Lung (tissue), 17 donors: ENCODE measurements at places on chromosomes 3 and 15. TPM values are rescaled to one million over a fixed set of nuclear protein-coding genes. Genes with fewer than 3 reads are reported as not detected.

The ADAMTS9 gene
- 29.9 TPM for polyA plus RNA-seq

The GABRG3 gene
- polyA plus RNA-seq: not detected

GRCh38 chr3:170705131-170705530, 119.3 kb upstream of the SLC7A14 start:
- H3K4me3 ChIP-seq: no peak overlapping the region
- no peak overlapping the region for H3K27ac ChIP-seq
- no peaks in the 10 kb centered on the region for H3K4me1 ChIP-seq
- H3K27me3 ChIP-seq: no peaks in the 10 kb centered on the region
- no peaks in the 10 kb centered on the region for H3K36me3 ChIP-seq

DNA sequence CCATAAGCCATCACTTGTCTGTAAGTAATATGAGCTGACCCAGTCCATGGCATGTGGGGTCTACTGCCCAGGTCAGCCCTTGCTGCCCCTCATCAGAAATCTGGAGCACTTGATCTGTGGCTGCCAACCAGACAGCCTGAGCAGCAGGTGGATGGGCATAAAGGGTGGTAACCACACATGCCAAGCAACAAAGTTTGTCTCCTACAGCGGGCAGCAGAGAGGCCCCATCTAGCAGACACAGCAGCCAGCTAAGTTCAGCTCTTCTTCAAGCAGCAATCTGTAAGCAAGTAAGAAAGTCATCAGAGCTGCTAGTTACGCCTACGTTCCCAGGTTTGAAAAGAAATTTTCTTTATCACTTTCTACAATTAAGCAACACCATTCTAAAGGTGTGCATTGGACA, 27.9 kb downstream of the CHCHD4 start:
- no peak overlapping the region for H3K27ac ChIP-seq
- H3K4me1 ChIP-seq: no peaks in the 10 kb centered on the region
- H3K36me3 ChIP-seq: no peaks in the 10 kb centered on the region
- H3K4me3 ChIP-seq: no peak overlapping the region
- H3K27me3 ChIP-seq: no peaks in the 10 kb centered on the region

DNA sequence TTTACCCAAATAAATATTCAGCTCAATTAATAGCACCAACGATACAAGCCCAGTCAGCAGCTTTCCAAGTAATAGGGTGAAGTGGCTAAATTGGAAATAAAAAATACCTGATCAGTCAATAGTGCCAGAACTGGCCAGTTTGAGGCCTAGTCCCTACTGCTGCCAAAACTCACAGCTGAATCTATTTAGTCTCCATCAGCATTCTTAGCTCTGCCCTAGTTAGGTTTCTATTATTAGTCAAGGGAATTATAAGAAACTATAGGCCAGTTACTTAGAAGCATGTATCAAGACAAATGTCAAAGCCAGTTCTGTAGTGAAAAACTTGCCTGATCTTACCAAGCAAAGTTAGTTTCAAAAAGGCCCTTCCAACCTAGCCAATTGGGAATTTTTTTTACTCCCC, 146.2 kb upstream of the ZBTB20 start:
- no peak overlapping the region for H3K27ac ChIP-seq
- DNase-seq: no peak
- H3K36me3 ChIP-seq: no peaks in the 10 kb centered on the region
- no peaks in the 10 kb centered on the region for H3K27me3 ChIP-seq

The SSR3 gene
- 200 TPM for polyA plus RNA-seq

DNA sequence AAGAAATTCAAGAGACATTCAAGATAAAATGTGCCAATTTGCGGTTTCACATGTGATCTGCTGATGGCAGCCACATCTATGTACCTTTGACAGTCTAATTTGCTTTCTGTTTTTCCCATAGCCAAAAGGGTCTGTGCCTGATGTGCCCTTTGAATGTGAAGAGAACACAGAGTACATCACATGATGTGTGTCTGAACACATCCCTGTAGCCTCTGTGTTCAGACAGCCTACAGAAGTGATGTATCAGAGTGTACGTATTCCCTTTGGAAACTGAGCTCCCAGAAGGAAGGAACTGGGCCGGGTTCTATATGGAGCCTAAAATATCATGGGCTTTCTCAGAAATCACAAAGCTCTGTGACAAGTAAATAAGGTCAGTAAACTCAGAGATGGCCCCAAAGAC, 52.4 kb downstream of the BOC start:
- no peaks in the 10 kb centered on the region for H3K27me3 ChIP-seq
- H3K4me1 ChIP-seq: peaks cover 45% of the 10 kb centered on the region
- no peaks in the 10 kb centered on the region for H3K36me3 ChIP-seq
- DNase-seq: no peak
- H3K27ac ChIP-seq: no peak overlapping the region

- no peak overlapping the region for H3K27ac ChIP-seq
- no peaks in the 10 kb centered on the region for H3K36me3 ChIP-seq
- no peak for DNase-seq
- no peaks in the 10 kb centered on the region for H3K4me1 ChIP-seq
Observed at GRCh38 chr3:150921209-150921608, 16.0 kb upstream of the MINDY4B start.

DNA sequence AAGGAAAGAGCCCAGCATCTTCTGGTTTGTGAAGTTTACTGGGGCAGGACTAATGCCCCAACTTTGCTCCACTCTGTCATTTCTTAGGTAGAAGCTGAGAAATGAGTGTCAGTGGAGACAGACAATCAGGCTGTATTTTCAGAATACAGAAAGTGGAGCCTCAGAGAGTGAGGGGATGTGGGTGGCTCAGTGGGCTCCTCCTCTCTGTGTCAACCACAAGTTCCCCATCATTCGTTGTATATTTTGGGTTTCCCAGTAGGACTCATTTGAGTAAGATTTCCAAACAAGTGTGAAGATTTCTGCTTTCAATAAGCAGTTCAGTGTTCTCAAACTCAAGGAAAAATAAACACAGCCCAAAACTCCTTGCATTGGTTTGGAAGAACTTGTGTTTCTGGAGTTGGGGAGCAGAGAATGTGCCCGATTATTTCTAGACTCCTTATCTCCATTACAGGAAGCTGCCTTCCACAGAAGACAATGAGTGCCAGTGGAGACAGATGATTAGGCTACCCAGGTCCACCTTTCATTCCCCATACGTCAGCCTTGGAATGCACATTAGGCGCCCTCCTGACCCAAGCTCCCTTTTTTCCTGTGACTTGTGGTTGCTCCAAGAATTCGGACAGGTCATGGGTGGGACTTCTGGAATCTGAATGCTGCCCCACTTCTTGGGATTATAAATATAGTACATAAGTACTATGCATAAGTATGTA, 792.1 kb upstream of the LMCD1 start:
- DNase-seq: no peak
- H3K36me3 ChIP-seq: no peaks in the 10 kb centered on the region
- no peak overlapping the region for H3K27ac ChIP-seq
- H3K4me3 ChIP-seq: no peak overlapping the region

The TMC3 gene
- polyA plus RNA-seq: not detected

GRCh38 chr3:149377408-149378364, at the start of gene TM4SF1:
TSS of gene TM4SF1 (minus strand) at chr3:149377649. CDS start at chr3:149377547, 102 bp downstream.
- no peaks in the 10 kb centered on the region for H3K27me3 ChIP-seq
- H3K36me3 ChIP-seq: no peaks in the 10 kb centered on the region
- DNase-seq: peak; percentile 73
- peak within 1 kb of the TSS; percentile 68 for H3K4me3 ChIP-seq

DNA sequence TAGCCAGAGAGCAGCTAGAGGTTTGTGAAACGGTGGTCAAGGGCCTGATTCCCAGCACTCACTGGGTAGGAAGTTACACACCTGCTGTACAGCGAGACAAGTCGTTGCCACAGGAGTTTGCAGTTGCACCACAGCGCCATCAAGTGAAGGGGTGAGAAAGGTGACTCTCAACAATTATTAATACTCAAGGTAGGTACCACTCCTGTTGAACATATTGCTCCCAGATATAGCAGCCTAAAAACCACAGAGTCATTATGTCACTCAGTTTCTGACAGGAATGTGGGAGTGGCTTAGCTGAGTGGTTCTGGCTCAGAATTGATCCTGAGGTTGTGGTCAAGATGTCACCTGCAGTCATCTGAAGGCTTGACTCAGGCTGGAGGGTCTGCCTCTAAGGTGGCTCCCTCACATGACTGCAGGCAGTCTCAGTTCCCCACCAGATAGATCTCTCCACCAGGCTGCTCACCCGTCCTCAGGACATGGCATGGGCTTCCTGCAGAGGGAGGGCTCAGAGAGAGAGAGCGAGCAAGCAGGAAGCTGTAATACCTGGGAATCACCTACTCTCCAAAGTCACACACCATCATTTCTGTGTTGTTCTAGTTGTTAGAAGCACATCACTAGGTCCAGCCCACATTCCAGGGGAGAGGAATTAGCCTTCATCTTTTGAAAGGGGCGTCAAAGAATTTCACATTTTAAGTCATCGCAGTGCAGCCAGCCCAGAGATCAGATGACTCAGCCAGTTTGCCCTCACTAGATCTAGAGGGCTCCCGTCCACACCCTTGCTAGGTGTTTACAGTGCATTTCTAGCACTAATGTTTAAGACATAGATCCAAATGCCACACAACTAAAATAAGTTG, 17.0 kb upstream of the ANO10 start:
- no peaks in the 10 kb centered on the region for H3K36me3 ChIP-seq
- no peaks in the 10 kb centered on the region for H3K4me1 ChIP-seq
- no peak overlapping the region for H3K4me3 ChIP-seq

The HGD gene
- polyA plus RNA-seq: 2.4 TPM

The PCSK6 gene
- polyA plus RNA-seq: 5.2 TPM

The PPP1R14D gene
- polyA plus RNA-seq: not detected

DNA sequence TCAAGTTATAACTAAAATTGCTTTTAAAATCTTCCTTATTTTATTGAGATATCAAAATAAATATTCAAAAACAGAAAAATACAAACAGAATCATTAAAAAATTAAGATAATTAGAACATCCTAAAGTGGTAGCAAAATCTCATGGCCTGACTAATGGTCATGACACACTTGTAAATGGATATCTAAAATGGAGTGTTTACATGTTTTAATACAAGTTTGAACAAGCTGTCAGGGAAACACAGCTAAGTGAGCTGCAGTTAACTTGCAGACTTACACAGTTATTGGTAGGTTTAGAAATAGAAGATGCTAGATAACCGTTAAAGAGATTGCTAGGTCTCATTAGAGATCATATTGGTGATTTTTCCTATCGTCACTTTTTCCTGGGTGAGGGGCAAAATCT, 242.3 kb downstream of the LPP start:
- peak overlapping the region; percentile 90 for H3K27ac ChIP-seq
- no peaks in the 10 kb centered on the region for H3K36me3 ChIP-seq
- DNase-seq: no peak
- H3K4me1 ChIP-seq: peaks cover 6% of the 10 kb centered on the region
- no peaks in the 10 kb centered on the region for H3K27me3 ChIP-seq

The RNF111 gene
- 8.7 TPM for polyA plus RNA-seq

GRCh38 chr3:38455639-38456430, 2.1 kb downstream of the ACVR2B start:
- peaks cover 5% of the 10 kb centered on the region for H3K4me1 ChIP-seq
- H3K27ac ChIP-seq: peak overlapping the region; percentile 11
- peak overlapping the region; percentile 66 for H3K4me3 ChIP-seq
- DNase-seq: no peak

GRCh38 chr15:94322141-94322540, 90.8 kb downstream of the MCTP2 start:
- no peak overlapping the region for H3K27ac ChIP-seq
- DNase-seq: no peak
- H3K4me1 ChIP-seq: no peaks in the 10 kb centered on the region
- H3K4me3 ChIP-seq: no peak overlapping the region
- H3K36me3 ChIP-seq: no peaks in the 10 kb centered on the region

The ZBTB47 gene
- polyA plus RNA-seq: 19.6 TPM

DNA sequence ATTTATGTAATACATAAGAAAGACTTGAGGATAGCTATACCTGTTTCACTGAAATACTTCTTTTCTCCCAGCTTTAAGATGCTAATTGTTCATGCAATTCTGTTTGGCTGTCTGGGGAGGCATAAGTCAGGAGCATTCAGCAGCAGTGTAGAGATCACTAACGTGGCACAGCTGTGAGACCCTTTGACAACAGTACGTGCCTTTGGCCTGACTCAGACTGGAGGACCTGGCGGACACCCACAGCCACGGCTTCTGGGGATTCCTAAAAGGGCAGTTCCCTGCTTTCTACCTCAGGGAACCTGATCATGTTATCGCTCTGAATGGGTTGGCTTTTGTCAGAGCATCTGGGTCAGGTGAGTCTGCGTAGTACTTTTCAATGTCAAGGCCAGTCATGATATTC, 295.0 kb upstream of the ICE2 start:
- no peaks in the 10 kb centered on the region for H3K27me3 ChIP-seq
- no peak overlapping the region for H3K4me3 ChIP-seq
- no peaks in the 10 kb centered on the region for H3K4me1 ChIP-seq

- peaks cover 7% of the 10 kb centered on the region for H3K27me3 ChIP-seq
- H3K36me3 ChIP-seq: no peaks in the 10 kb centered on the region
- no peak overlapping the region for H3K27ac ChIP-seq
- no peaks in the 10 kb centered on the region for H3K4me1 ChIP-seq
- no peak for DNase-seq
- H3K4me3 ChIP-seq: no peak overlapping the region
Observed at GRCh38 chr3:54510506-54510905, 388.2 kb downstream of the CACNA2D3 start.

- no peaks in the 10 kb centered on the region for H3K36me3 ChIP-seq
- DNase-seq: no peak
- no peak overlapping the region for H3K27ac ChIP-seq
- peaks cover 13% of the 10 kb centered on the region for H3K4me1 ChIP-seq
- no peaks in the 10 kb centered on the region for H3K27me3 ChIP-seq
- no peak overlapping the region for H3K4me3 ChIP-seq
Observed at GRCh38 chr3:172177046-172177445, 137.7 kb downstream of the FNDC3B start.

The SLC22A13 gene
- 0.20 TPM for polyA plus RNA-seq

- no peak overlapping the region for H3K27ac ChIP-seq
- no peak for DNase-seq
Observed at GRCh38 chr15:73313861-73314260, 54.9 kb downstream of the HCN4 start.

DNA sequence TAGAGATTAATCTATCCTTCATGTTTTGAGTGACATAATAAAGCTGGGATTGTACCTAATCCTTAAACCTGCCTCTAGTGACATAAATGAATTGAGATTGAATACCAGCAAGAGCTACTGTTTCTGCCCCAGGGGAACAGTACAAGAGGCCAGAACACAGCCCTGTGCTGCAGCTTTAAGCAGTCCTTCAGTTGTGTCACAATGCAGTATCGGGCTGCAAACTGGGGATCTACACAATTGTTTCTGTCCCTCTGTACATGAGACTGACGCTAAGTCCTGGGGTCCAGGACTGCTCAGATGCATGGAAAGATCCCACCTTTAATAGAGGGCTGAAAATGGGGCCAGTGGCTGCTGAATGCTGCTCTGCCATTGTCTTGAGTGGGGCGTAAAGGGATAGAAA, 87.5 kb downstream of the MINAR1 start:
- no peaks in the 10 kb centered on the region for H3K27me3 ChIP-seq
- H3K36me3 ChIP-seq: no peaks in the 10 kb centered on the region
- H3K27ac ChIP-seq: no peak overlapping the region
- no peaks in the 10 kb centered on the region for H3K4me1 ChIP-seq
- no peak overlapping the region for H3K4me3 ChIP-seq

GRCh38 chr3:45055032-45055410, 28.9 kb downstream of the CLEC3B start:
- H3K27me3 ChIP-seq: peaks cover 4% of the 10 kb centered on the region
- H3K36me3 ChIP-seq: no peaks in the 10 kb centered on the region
- H3K27ac ChIP-seq: no peak overlapping the region
- H3K4me1 ChIP-seq: peaks cover 5% of the 10 kb centered on the region
- DNase-seq: no peak
